Central memory CD4-positive, alpha-beta T cell (primary cell): ENCODE measurements at places on chromosomes 13 and 19.

- DNase-seq: peak; percentile 29
These were observed 8.4 kb downstream of the F2RL3 start for GRCh38 chr19:16897029-16897855.

GRCh38 chr19:32875428-32875827 is 5.9 kb upstream of the SLC7A9 start:
- DNase-seq: no peak

DNA sequence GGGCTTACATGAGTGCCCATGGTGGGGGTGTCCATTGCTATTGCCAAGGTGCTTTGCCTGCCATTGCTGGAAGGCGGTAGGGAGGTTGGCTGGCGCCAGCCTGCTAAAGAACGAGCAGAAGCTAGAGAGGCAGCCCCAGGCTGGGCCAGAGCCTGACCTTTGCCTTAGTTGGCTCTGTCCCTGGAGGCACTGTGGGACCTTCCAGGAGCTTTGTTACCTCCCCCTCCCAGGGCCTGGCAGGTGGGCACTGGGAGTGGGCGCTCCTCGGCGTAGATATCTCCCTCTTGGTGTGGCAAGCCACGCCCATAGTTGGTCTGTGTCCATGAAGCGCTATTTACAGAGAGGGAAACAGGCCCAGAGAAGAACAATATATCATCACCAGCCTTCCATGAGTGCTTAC is 2.3 kb upstream of the SLC25A42 start:
- no peak for DNase-seq

DNA sequence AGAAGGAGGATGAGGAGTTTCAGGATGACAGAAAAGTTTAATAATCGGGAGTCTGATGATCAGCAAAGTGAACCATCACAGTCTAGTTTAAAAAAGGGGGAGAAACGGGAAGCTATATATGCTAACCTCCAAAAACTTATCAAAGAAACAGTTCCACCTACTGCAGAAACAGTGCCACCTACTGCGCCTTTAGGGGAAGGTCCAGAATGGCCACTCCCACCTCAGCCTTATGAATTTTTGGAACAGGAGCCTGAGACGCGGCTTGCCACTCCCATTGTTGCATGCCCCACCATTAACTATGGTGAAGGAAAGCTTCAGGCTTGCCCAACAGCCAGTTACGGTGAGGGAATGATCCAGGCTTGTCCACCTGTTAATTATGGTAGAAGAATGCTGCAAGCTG is 929.0 kb downstream of the SLITRK6 start:
- no peak for DNase-seq

DNA sequence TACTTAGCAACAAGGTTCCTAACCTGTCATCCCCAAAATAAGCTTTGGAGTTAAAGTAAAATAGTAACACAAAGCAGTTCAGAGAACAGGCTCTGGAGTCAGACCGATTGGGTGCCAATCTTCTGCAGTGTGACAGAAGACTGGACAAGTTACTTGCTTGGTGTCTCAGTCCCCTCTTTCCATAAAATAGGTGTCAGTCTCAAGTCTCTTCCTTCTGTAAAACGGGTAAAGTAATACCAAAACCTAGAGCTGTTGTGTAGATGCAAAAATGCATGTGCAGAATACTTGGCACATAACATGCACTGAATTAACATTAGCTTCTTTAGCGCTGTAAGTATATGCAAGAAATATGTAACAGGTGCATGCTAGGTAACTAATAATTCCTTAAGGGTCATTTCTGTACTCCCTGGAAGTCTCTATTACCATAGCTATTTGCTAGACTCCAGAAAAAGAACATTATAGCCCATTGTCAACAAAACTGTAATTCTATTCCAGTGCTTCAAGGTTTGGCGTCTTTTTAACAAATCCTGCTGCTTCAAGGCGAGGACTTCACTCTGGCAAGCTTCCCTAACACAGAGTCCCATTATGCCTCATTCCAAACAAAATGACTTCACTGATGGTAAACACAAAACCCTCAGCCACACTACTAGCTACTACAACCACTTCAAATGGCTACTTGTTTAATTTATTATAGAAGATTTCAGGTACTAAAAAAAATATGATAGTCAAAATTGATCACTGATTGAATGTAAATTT is 32.8 kb downstream of the ELF1 start:
- no peak for DNase-seq

DNA sequence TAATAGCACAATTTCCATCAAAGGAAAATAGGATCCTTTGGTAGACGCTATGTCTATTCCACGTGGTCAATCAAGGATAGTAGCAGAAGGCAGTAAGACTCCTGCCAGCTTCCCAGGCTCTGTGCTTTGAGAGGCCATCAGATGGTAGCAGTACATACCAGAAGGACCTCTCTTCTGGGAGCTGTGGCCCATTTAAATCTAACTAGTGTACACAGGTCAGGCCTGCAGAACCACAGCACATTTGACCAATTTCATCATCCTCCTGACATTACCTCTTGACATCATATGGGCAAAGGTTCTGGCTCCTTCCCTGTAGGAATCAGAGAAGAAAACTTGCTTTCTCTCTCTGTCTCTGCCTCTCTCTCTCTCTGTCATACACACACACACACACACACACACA is 229.6 kb upstream of the HTR2A start:
- DNase-seq: no peak

GRCh38 chr19:10724573-10725071 is 6.7 kb downstream of the DNM2 start:
- DNase-seq: no peak

GRCh38 chr13:65508338-65508737 is 1721.8 kb downstream of the PCDH9 start:
- no peak for DNase-seq

GRCh38 chr13:27391471-27391870 is 32.9 kb upstream of the GTF3A start:
- DNase-seq: no peak

DNA sequence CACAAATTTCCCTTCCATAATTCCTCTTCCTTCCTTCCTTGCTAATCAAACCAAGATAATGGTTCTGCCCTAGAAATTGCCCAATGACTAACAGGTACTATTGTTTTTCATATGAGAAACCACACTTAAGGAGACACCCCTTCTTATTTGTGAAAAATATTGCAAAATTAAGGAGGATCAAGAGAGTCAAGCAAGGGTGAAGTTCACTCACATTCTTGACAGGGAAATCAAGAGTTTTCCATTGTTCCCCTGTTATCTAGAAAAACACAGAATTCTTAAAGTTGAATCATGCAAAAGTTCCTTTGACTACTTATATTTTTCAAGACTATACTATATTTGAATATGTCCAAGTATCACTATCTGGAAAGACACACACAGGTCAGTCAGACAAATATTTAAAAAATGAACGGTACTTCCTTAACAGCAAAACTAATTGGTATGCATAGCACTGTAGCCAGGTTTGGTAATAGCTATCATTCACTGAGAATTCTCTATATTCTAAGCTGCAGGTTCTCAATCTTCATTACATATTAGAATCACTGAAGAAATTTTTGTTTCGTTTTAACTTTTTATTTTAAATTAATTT is 897.2 kb downstream of the DIAPH3 start:
- no peak for DNase-seq

DNA sequence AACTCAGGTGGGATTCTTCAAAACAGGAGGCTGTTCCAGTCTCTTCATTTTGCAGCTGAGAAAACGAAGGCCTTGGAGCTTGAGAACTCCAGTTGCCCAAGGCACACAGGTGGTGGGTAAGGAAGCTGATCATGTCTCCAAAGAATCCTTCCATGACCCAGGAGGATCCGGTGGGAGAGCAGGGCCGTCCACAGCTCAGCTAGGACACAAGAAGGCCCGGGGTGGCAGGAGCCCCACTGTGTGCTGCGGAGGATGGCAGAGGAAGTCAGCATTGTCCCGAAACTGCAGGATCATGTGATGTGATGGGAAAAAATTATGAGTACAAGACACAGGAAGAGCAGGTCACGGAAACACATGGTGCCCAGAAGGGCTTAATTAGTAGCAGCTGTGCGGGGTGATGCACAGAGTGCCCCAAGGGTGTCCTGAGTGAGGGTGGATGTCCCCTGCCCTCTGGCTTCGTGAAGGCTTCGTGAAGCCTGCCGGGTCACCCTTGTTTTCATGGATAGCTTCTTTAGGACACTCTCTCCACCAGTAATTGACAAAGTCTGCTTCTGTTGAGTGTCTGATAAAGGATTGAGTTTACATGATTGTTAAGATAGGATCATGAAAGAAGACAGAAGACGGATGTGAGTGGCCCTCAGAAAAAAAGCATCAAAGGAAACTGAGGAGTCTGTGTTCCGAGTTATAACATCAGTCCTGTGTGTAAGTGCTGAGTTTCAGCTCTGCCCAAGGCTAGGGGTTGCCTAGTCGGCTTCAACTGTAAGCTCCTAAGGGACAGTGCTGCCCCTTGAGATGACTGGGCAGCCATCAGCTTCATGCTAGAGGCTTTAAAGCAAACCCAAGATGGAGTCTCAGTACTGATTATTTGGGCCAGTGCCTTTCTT is 33.8 kb upstream of the SACS start:
- no peak for DNase-seq

DNA sequence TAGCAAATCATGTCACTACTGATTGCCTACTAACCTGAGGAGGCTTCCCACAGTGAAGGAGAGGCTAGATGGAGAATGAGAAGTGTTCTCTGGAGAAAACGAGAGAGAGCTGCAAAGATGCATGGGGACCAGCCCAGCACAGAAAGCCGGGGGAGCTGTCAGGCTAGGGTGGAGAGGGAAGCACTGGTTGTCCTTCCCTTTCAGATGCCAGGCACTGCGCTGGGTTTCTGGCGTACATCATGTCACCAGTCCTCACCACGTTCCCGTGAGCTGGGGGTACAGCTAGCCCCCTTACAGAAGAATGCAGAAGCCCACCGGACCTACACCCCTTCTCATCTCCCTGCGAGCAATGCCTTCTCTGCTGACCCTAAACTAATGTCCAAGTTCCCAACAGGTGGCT is 86.0 kb downstream of the STK24 start:
- DNase-seq: no peak

DNA sequence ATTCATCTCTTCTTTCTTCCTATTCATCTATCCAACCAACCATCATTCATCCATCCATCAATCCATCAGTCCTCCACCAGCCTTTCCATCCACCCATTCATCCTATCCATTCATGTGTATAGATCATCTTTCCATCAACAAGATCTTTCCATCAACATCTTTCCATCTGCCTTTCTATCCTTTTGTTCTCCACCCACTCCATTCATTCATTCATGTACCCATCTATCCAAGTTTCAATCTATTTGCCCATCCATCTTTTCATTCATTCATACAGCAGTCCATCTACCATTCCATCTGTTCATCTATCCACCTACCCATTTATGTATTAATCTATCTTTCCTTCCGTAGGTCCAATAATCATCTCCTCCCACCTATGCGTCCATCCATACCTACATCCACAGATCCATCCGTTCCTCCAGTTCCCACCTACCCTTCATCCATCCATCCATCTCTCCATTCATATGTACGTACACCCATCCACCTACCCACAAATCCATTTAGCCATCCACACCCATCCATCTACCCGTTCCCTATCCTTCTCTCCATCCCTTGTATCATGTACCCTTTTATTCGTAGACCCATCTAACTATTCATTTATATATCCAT is 53.3 kb downstream of the RYR1 start:
- no peak for DNase-seq

DNA sequence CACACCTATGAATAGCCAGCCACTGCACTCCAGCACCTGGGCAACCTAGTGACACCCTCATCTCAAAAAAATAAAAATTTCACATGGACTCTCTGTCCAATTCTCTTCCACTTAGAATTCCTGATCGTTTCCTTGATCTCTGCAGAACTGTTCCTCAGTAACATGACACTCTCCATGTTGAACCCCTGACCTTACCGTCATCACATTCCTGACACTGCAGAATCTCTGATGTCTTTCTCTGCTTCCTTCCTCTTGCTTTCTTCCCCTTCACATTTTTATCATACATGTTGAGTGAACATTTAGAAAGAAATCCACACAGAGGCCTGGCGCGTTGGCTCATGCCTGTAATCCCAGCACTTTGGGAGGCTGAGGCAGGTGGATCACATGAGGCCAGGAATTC is 15.0 kb downstream of the ZNF114 start:
- no peak for DNase-seq

- DNase-seq: no peak
These were observed 4.2 kb upstream of the PRODH2 start for GRCh38 chr19:35816846-35817245.
